ENCODE measurements at places on chromosomes 6 and 20.

GRCh38 chr6:143419526-143419925, 31.0 kb downstream of the ADAT2 start:
- no peak for DNase-seq

- no peak for DNase-seq
Observed at GRCh38 chr6:130680116-130680515, 147.1 kb upstream of the SMLR1 start.

DNA sequence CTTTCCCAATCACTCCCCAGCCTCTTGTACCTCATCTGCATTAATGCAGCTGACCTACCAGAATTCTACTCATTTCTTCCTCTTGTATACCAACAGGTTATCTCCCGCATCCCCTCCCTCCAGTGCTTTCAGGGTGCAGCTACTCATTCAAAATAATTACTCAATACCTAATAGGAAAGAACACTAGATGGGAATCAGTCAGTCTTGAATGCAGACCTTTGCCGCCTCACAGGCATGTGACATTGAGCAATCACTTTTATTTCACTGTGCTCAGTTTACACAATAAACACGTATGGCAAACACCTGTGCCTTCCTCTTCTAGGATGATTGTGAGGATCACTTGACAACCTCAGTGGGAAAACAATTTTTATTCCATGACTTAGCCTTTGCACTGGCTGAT, 13.3 kb downstream of the ZSCAN31 start:
- DNase-seq = no peak

DNA sequence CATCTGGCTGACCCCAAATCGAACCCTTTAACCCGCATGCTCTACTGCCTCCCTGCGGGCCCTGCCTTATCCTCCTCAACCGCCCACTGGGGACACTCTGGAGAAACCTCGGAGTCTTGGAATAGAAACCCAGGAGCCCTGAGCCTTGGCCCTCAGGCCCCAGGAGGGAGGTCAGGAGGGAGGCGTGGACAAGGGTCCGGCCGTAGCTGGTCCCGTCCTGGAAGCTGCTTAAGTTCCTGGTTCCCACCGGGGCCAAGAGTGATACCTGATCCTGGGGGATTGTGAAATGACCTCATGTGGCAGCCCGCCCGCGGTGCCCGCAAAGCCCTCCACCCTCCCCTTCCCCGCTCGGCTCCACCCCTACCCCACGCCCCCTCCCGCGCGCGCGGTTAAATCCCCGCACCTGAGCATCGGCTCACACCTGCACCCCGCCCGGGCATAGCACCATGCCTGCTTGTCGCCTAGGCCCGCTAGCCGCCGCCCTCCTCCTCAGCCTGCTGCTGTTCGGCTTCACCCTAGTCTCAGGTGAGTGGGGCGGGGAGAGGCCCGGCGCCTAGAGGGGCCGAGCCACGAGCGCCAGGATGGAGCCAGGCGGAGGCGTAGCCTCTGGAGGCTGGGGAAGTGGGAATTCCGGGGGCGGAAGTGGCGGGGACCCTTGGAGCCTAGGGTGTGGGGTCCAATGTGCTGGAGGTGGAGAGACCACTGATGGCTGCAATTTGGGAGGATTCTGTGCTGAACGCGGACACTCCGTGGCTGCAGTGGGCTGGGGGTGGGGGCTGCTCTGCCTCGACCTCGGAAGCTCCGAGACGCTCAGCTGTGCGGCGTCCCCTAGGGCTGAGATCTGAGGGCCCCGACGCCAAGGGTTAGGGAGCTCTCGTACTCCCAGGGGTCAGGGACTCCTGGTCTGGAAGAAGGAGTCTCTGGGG, at the start of gene WFDC2:
WFDC2 (plus strand) TSS at position 418 of the 926 bp plus-strand sequence; CDS start at position 447, 29 bp downstream.
- no peak for DNase-seq

- no peak for DNase-seq
Observed at GRCh38 chr6:164015088-164015484, 600.6 kb downstream of the QKI start.

GRCh38 chr6:22827760-22828159, 258.4 kb downstream of the HDGFL1 start:
- no peak for DNase-seq

DNA sequence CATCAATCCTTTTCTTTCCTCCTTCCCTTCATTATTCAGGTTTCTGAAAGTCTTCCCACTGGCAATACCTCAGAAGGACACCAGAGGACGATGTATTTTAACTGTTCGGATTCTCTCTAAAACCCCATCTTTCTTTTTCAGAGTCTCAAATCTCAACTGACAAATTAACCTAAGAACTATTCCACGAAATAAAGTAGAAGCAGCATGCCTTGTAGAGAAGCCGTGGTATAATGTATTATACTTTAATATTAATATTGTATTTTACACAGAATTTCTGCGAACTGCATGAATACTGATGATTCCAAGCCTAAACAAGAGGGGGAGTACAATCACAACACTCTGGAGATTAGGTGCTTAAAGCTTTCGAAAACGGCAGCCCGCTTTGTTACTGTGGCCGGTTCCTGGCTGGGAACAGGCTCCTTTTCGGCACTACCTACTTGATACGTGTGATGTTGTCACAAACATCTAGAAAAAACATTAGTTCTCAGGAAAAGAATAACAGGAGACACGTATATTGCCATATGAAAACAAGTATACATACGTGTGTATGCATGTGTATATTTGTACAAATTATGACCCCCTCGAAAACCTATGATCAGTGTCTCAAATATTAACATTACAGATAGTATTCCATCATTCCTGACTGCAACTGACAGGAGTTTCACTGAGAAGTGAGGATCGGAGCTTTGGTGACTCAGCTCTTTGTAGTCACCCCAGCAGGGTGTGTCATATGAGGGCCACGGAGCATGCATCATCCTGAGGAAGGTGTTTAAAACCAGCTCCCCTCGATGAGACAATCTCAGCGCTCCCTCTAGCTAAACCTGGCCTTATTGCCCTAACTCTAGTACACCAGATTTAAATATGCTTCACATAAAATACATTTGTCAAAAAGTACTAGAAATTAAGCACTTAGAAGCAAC, 319.7 kb upstream of the TCF21 start:
- DNase-seq = no peak

- DNase-seq = no peak
Observed at GRCh38 chr6:126439040-126439439, 99.1 kb downstream of the CENPW start.

- no peak for DNase-seq
Observed at GRCh38 chr6:161694995-161695394, 421.1 kb upstream of the AGPAT4 start.

DNA sequence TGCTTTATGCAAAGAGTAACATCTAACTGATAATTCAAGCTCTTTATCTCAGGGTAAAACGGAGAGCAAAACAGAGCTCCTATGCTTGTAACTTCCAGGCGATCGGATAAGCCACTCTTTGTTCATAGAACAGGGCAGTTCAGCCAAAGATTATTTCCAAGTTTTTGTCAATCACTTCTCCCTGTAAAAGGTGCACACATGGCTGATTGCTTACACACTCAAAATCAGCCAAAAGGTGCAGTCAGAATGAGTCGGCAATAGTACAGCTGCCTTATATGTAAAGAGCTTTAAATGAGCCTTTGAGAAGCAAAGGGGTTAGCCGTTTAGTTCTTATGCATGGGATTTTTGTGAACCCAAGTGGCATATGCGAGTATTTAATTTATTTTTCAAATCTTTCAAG, 449.6 kb upstream of the POU3F2 start:
- DNase-seq = no peak

DNA sequence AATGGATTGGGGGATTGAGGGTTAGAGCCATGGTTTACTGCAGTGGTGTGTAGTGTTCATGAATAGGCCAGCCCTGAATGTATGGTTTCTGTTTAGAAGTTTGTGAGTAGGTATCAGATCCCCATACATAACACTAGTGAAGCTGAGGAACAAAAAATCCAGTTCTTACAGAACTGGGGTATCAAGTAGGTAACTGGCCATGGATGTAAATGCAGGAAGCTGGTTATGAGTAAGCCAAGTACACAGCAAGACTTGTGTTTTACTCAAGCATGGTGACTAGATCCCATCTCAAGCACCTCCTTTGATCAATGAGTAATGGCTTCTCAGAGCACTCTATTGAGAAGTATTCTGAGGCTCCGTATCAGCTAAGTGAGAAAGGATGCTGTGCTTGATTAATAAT, 613.7 kb upstream of the FLRT3 start:
- no peak for DNase-seq

- no peak for DNase-seq
Observed at GRCh38 chr6:53412751-53413150, 64.0 kb upstream of the ELOVL5 start.

GRCh38 chr20:454951-455350, 7.4 kb downstream of the TBC1D20 start:
- no peak for DNase-seq

DNA sequence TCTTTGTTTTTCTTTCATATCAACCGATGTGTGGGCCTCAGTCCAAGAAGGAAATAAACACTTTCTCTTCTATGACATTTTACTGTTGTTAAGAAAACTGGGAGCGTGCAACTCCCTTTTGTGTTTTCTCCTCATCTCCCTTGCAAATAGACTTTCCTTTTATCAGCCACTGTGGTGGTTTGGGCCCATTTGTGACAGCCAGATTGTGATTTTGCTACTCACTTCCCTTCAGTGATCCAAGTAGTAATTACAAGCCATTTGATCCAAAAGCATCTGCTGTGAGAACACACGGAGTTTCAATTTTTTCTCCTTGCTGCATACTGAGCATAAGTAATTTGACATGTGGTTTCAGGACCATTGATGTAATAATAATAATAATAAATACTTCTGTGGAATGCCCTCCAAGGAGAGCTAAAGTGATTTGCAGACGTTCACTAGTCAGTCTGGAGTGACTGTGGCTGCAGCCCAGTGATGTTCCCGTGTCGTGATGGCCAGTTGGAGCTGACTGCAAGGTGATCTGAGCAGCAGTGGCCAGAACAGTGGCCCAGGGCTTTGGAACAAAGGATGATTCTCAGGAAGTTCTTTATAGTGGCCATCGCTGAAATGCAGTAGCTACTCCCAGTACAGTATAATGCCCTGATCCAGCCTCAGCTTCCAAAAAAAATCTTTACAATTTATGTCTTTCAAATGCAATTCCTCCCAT, 91.9 kb upstream of the CLDN20 start:
- DNase-seq = no peak

DNA sequence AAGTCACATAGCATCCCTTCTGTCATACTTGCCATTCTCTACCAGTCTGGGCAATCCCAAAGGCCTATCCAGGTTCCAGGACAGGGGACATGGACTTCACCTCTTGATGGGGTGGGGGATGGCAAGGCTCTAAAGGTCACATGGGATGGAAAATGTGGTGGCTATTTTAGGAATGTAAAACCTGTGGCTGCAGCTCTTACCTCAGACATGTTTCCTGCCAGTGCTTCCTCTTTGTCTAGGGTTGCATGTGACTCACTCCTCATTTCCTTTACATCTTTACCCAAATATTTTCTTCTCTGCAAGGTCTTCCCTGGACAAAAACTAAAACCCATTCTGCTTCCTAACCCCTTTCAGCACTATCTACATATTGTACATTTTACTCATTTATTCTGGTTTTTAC, 135.7 kb downstream of the BTBD3 start:
- no peak for DNase-seq

DNA sequence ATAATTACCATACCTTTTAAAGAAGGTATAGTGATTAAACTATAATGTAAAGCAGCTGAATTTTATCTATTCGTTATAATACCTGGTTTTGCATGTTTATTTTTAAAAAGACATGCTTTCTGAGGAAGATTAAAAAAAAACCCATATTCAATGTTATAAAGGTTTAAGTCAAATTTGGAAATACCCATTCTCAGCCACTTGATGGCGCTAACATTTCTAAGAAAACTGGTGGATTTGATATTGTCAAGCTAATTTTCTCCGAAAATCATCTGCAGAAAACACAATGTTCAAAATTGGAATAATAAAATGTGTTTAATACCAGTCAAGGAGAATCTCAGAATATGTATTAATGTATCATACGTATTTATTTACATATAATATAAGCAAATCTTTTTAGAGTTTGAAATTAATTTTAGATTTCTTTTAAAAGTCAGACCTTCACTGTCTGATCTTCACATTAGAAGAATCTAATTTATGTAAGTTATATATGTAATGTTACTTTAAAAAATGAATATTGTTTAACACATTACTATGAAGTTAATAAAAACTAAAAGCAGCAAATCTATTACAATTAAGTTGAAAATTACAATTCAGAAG, 35.0 kb downstream of the SHPRH start:
- no peak for DNase-seq

DNA sequence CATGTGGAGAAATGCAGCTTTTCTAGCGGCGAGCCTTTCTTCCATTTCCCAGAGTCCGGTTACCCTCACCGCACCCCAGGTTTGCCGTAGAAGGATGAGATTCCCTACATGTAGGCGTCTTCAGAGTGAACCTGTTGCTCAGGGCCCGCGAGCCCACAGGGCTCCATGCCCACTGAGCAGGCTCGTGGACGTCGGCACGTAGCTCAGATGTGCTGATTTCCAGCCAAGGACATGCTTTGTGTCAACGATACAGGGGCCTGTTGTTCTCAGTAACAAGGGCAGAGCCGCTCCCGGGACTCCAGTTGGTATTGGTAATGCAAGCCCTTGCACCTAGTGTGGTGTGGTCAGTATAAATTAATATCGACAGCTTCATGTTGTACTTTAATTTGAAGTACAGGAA, 159.6 kb downstream of the MTHFD1L start:
- no peak for DNase-seq

DNA sequence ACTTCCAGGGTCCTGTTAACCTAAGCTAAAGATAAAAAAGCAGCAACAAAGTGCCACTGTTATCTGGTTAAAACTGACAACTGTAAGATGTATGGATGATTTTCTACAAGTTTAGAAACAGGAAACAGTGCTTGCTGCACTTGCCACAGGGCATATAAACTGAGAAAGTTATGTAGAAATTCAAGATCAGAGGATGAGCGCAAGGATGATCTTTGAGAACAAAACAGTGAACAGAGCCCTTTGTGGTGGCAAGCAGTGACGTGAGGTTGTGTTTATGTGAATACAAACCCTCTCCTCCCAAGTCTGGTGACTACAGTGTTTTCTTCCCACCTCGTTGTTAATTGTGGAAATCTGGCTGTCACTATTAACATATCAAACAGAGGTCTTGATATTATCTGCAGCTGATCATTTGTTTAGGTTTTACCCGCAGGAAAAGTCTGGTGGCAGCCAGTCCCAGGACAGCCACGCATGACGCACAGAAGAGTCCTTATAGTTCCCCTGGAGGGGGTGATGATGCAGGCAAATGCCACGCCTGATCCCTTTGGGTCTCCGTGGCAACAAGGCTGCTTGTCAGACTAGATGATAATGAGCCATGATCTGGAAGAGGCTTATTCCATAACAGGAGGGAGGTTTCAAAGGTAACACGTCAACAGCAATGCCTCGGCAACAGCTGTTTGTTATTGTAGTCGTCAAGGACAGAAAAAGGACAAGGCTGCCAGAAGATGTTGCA, 43.1 kb upstream of the TNFAIP3 start:
- peak; percentile 85 for DNase-seq

DNA sequence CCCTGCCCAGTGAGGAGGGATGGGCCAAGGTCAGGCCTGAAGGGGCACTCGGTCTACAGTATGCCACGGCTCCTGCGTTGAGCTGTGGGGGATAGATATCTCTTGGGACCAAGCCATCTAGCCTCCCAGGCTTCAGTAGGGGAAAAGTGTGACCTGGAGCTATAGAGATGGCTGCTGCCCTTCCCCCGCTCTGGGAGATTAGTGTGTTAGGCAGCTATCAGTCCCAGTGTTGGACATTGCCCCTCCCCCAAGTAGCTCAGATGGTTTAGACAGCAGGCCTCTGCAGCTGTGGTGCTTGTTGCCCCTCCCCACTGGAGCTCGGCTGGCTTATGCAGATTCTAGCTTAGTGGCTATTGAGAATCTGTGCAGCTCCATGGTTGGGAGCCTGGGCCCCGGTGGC, 56.8 kb downstream of the KHDRBS2 start:
- DNase-seq = no peak

Data from CD8-positive, alpha-beta T cell (primary cell).